NCI-H460 (cell line): ENCODE measurements at places on chromosomes 7 and 10. TPM values are rescaled to one million over a fixed set of nuclear protein-coding genes. Genes with fewer than 3 reads are reported as not detected.

- DNase-seq = no peak
Observed at GRCh38 chr10:44870031-44870430, 41.1 kb upstream of the TMEM72 start.

DNA sequence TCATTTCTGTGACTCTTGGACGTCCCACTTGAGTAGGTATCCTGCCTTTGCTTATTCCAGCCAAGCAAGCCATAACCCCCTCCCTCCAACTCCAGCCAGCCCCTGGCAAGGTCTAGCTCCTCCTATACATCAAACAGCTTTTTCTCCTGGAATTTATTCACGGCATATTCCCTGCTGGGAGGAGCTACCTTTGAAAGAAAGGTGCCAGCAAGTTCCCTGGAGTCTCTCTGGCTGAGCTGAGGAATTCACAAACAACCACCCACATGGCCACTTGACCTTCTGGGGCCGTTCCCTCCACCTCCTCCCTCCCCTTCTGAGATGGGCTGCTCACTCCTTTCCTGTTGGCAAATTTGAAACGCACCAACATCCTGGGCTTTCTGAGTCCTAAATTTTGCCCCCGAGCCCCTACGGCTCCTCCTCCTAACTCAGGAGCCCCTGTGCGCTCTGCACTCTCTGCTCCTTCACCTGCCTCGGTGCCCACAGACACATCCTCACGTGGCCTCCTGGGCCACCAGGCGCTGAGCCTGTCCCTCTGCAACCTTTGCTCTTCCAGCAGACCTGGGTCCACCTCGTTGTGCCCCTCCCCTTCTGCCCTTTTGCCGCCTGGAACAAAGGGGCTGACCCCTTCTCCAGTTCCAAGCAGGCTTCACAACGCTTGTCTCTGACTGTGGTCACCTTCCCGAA is 48.0 kb downstream of the HSPA12A start:
- DNase-seq = no peak

The ASIC3 gene
- 1.1 and 2.0 TPM in 2 replicates for total RNA-seq

GRCh38 chr10:78516236-78516635 is 482.6 kb downstream of the RPS24 start:
- no peak for DNase-seq

The CCDC126 gene
- total RNA-seq = 12.3 and 16.4 TPM in 2 replicates

The POLR2J2 gene
- 3.2 and 3.8 TPM in 2 replicates for total RNA-seq

DNA sequence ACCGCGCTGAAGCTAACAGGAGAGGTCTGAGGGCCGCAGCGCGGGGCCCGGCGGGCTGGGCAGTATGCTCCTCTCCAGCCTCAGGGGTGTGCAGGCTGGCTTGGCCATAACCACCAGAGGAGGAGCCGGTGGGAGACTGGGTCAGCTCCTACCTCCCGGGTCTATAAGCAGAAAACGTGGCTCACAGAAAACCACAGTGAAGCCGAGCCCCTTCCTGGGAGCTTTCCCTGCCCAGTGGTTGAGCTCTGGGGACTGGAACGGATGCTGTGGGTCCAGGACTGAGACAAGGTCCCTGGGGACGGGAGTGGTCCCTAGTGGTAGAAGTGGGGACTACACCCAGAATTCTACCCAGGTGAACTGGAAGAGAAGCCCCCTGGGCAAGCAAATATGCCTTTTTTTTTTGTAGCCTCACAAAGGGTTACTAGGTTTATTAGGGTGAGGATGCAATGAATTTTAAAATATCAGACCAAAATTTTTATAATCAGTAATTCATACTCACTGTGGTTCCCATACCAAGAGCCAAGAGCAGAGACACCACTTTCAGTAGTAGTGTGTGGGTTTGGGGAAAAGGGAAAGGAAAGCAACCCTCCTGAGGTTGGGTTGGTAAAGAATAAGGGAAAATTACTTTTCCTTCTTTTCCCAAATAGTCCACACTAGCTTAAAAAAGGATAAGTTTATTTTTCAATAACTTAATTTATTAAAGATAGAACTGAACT is 67.9 kb upstream of the PRKCQ start:
- peak; percentile 16 for DNase-seq

DNA sequence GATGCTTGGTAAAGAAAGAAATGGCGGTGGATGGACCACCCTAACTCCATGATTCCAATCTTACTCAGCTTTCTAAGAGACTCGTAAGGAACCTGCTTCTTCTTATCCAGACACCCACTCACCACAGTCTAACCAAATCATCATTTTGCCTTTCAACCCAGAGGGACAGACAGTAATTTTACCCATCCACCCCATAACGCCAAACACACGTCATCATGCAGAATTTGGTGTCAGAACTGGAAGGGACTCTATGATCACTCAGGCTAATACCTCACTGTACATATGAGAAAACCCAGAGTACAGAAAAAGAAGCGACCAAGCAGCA is 388 bp downstream of the ECD start:
- no peak for DNase-seq

GRCh38 chr10:30529373-30529998 is 95.5 kb downstream of the MAP3K8 start:
- no peak for DNase-seq

DNA sequence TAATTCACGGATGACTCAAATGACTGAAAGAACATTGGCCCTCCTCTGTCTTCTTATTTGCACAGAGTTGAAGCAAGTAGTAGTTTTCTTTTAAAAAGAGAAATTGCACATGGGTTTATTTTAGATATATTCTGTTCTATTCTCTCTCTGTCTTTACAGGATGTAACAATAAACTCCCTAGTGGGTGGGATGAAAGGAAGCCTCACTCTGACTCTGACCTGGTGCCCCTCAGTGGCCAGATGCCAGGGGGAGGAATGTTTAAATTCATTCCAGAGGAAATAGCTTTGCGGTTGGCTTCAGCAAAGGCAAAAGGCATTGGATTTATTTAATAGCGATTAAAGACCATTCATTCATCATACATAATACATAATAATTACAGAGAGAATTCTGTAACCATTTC is 156.4 kb upstream of the MTPN start:
- no peak for DNase-seq

- DNase-seq = no peak
Observed at GRCh38 chr7:41828911-41829310, 126.0 kb upstream of the INHBA start.

The ZWINT gene
- 53.2 and 55.7 TPM in 2 replicates for total RNA-seq

The HOXA10 gene
- 9.8 and 11.9 TPM in 2 replicates for total RNA-seq

The ATE1 gene
- 40.7 and 48.3 TPM in 2 replicates for total RNA-seq

DNA sequence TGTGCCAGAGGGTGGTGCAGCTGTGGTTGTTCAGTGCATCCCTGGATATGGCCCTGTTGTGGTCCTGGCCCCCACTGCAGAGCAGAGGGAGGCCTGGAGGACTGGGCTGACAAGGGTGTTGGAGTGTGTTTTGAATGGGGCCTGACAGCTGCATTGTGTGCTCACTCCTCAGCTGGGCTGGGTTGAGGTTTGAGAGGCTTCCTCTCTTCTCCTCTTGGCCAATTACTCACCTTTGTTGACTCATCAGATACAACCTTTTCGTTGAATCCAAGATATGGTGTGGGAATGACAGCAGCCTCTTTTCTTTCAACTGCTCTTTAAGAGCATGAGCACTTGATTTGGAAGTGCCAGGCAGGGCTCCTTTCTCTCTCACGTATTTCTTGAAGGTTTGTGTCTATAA is 228.5 kb upstream of the COBL start:
- DNase-seq = no peak

The SNX10 gene
- total RNA-seq = 16.0 and 18.3 TPM in 2 replicates

- DNase-seq = no peak
Observed at GRCh38 chr10:91034042-91034441, 113.2 kb upstream of the ANKRD1 start.

The TDRD1 gene
- total RNA-seq = not detected in 2 replicates

- no peak for DNase-seq
Observed at GRCh38 chr7:106814887-106815286, 50.2 kb upstream of the PIK3CG start.

The IRF5 gene
- 6.5 and 9.3 TPM in 2 replicates for total RNA-seq

The CHAT gene
- total RNA-seq = not detected in 2 replicates

DNA sequence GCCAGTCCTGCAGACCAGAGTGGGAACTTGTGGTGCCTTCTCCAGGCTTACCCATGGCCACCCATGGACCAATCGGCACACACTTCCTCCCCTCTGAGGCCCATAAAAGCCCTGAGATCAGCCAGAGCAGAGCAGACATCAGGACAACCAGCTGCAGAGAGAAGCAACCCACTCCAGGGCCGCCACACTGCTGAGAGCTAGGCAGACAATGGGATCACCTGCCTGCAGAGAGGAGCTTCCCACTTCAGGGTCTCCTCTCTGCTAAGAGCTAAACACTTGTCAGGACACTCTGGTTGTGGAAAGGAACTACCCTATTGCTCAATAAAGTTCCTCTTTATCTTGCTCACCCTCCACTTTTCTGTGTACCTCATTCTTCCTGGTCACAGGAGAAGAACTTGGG is 34.0 kb downstream of the C7orf25 start:
- DNase-seq = no peak

The PROSER2 gene
- total RNA-seq = 7.2 and 10.3 TPM in 2 replicates

The OPALIN gene
- not detected in 2 replicates for total RNA-seq

The MMD2 gene
- not detected in 2 replicates for total RNA-seq

The CPN1 gene
- total RNA-seq = not detected in 2 replicates

The SLC13A4 gene
- total RNA-seq = not detected in 2 replicates

The PNLIP gene
- not detected in 2 replicates for total RNA-seq

The ADAM22 gene
- total RNA-seq = 3.3 and 3.6 TPM in 2 replicates

The IL15RA gene
- 10.6 and 13.3 TPM in 2 replicates for total RNA-seq

DNA sequence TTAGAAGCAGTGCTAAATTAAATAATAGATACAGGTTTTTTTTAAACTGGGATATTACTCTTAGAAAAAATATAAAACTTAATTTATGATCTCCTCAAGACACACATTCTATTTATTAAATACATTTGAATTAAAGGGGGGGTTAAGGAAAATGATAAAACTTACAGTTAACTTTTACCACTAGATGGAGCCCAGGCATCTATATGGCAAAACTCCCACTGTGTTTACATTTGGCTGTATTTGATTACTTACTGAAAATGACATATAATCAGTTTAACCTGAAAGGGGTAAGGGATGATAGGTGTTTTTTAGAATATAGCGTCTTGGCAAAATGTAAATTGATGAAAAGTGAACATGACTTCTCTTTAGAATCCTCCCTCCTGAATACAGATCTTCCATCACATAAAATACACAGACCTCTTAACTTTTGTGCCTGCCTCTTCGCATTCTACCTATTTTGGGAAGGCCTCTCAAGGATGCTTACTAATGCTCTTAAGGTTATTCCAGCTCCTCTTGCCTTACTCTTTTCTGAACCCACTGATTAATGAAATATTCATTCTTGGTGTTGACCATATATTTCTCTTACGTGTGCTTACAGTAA is 235.7 kb downstream of the AGMO start:
- peak; percentile 25 for DNase-seq

DNA sequence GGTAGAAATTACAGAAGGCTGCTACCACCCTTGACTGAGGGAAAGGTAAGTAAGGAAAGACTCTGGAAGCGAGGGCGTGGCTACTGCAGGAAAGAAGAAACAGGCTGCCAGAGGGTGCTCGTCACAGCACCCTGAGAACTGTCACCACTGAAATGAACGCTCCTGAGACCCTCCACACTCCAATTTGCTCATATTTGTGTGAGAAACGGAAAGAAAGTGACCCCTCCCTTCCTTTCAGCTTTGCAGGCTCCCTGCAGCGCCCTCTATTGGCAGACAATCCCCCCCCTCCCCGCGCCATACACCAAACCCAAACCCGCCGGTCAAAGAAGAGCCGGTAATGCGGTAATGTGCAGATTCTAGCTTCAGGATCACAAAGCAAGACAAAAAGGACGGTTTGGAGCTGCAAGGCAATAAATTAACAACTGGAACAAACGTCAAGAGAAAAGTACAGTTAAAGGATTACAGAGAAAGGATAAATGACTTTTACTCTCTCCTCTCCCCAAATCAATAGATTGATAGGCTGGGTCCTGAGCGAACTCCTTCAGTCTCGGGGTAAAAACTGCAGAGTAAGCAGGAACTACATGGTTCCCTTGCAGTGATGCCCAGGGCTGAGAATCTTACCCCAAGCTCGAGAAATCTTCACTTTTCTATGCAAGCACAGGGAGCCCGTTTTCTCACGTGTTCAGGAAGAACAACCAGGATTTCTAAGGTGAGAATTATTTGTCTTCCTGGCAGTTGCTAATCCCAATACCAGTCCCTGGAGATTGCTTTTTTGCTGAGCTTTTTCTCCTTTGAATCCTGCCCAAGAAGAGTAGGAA is 47.6 kb downstream of the STEAP1B start:
- peak; percentile 47 for DNase-seq

GRCh38 chr10:24215603-24216002 is 6.7 kb downstream of the KIAA1217 start:
- DNase-seq = no peak

The TSPAN33 gene
- total RNA-seq = 6.4 and 7.6 TPM in 2 replicates

- DNase-seq = no peak
Observed at GRCh38 chr10:79144351-79145173, 75.8 kb downstream of the ZMIZ1 start.

The CHPF2 gene
- total RNA-seq = 33.3 and 33.7 TPM in 2 replicates

The CYP3A5 gene
- total RNA-seq = 0.17 and 0.74 TPM in 2 replicates

DNA sequence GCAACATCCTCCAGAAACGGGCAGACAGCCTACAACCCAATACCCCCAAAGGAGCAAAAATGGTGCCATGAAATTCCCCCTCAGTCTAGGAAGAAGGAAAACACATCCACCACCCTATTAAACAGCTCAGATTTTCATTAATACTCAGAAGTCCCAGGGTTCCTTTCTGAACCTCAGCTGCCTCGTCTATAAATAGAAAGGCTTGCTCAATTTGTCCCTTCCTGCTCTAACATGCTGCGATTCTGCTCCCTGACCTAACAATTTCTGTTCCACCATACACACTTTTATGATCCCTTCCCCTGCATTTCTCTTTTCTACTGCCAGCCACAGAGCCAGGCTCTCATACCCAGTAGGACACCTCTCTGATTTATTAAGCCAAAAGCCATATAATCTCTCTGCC is 68.1 kb downstream of the MTERF1 start:
- DNase-seq = no peak

GRCh38 chr7:8286118-8286517 is 24.2 kb upstream of the ICA1 start:
- no peak for DNase-seq

GRCh38 chr7:51142741-51143385 is 173.7 kb downstream of the COBL start:
- DNase-seq = no peak

The SLC25A13 gene
- 38.5 and 39.2 TPM in 2 replicates for total RNA-seq

GRCh38 chr7:116212869-116213268 is 2.5 kb downstream of the TES start:
- no peak for DNase-seq

The ANKRD1 gene
- total RNA-seq = 6.8 and 8.2 TPM in 2 replicates
